T-helper 17 cell (primary cell): ENCODE measurements at places on chromosomes 12 and 14.

- DNase-seq, result no peak
These were observed 266.4 kb downstream of the KCNH5 start for GRCh38 chr14:62778852-62779251.

DNA sequence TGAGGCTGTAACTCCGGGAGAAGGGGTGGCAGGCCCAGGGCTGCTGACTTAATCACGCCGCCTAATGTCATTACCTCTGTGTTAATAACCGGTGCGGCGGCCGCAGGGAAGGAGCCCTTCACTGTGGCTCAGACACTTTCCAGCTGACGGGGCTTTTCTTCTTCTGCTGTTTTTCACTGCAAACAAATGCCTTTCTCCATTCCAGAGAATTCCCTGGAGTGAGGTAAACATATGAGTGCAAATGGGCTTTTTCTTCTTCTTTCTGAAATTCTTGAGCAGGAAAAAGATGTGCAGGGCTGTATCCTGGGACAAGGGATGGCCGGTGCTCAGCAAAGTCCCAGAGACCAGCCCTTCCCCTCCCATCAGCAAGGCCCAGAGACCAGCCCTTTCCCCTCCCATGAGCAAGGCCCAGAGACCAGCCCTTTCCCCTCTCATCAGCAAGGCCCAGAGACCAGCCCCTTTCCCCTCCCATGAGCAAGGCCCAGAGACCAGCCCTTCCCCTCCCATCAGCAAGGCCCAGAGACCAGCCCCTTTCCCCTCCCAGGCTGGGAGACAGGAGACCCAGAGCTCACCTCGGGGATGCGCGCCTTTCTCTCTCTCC is 33.4 kb upstream of the FAM181A start:
- DNase-seq, result no peak

- DNase-seq, result no peak
These were observed 673.0 kb upstream of the LMO3 start for GRCh38 chr12:17278946-17279345.

DNA sequence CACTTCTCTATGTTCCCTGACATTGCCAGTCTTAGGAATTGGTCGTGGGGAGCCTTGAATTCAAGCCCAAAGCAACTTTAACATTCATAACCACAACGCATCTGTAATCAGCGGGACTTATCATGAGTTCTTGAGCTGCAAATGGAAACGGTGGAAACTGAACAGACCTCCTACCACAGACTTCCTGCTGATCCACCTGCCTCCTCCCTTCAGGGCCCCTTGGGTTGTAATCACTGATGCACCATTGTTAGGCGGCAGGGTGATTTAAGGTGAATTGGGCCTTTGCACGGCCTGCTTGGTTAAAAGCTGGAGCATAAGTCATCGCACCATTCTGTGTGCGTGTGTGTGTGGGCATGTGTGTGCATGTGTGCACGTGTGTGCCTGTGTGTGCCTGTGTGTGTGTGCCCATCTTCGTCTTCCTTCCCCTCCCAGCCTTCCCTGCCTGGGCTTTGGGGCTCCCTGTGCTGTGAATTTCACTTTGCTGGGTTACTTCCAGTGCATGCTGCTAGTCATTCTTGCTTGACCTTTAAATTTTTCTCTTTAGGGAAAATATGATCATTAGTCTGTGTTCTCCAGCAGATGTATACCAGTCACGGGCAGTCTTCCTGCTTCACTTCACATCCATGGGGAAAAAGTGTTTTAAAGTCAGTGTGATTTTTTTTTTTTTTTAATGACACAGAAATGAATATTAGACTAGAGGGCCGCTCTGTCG is 29.1 kb downstream of the CHST11 start:
- no peak for DNase-seq

DNA sequence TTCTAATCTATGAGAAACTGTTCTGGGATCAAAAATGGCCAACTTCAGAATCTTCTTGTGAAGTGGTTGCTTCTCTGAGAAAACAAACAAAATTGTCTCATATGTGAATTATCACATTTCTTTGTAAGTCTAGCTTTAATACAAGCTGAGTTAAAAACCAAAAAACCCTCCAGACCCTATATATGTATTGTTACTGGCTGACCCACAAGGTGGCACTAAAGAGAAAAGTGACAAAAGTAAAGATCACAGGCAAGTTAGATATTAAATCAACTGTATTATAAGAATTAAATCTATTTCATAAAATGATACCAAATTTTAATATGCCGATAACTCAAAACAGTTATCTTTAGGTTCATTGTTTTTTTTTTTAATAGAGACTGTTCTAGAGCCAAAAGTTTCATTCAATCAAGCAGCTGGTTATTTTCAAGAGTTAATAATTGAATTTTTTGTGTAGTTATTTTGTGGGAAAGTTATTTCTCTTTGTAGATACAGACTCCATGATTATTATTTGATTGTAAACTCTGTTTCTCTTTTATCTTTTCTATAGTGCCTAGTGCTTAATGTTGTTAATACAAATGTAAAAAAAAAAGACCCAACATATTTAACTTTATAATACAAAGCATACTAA is 7.5 kb upstream of the TRHDE start:
- DNase-seq, result no peak

GRCh38 chr12:121090586-121091514 is 41.8 kb upstream of the P2RX7 start:
- no peak for DNase-seq

- DNase-seq, result no peak
These were observed 63.4 kb downstream of the APOBEC1 start for GRCh38 chr12:7602277-7602676.

DNA sequence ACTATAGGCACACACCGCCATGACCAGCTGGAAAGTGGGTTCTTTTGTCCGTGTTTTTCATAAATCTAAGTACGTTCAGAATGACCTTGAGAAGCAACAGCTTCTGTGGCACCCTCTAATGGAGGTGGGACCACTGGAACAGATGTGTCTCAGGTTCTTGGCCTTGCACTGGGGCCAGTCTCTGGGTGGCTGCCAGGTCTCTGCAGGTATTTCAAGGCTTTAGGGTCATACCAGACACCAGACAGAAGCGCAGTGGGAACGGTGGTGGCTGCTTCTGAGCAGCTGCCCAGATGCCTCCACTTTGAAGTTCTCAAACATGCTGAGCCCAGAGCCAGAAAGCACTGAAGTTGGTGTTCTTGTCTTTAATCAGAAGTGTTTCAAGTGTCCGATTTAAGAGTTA is 75.0 kb upstream of the RBM19 start:
- no peak for DNase-seq

- DNase-seq, result no peak
These were observed 13.7 kb downstream of the TXNDC16 start for GRCh38 chr14:52538623-52539022.

GRCh38 chr12:93572712-93573551 is 457 bp downstream of the SOCS2 start:
- no peak for DNase-seq

DNA sequence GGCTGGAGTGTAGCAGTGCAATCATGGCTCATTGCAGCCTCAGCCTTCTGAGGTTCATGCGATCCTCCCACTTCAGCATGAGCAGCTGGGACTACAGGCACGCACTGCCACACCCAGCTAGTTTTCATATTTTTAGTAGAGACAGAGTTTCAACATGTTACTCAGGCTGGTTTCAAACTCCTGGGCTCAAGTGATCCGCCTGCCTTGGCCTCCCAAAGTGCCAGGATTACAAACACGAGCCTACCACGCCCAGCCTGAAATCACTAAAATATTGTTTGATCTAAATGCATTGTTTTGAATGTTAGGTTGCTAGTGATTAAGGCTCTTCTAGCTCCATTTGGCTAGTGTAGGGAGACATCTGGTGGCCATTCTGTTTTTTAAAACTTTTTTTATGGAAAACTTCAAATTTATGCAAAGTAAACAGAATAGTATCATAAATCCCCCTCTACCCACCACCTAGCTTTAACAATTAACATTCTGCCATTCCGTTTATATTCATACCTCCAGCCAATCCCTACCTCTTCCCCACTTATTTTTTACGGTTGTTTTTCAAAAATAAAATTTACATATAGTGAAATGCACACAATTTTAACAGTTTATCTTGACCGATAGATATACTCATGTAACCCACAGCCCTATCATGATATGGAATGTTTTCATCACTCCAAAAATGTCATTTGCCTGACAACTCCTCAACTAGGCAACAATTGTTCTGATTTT is 37.8 kb downstream of the MYO1H start:
- DNase-seq, result no peak

DNA sequence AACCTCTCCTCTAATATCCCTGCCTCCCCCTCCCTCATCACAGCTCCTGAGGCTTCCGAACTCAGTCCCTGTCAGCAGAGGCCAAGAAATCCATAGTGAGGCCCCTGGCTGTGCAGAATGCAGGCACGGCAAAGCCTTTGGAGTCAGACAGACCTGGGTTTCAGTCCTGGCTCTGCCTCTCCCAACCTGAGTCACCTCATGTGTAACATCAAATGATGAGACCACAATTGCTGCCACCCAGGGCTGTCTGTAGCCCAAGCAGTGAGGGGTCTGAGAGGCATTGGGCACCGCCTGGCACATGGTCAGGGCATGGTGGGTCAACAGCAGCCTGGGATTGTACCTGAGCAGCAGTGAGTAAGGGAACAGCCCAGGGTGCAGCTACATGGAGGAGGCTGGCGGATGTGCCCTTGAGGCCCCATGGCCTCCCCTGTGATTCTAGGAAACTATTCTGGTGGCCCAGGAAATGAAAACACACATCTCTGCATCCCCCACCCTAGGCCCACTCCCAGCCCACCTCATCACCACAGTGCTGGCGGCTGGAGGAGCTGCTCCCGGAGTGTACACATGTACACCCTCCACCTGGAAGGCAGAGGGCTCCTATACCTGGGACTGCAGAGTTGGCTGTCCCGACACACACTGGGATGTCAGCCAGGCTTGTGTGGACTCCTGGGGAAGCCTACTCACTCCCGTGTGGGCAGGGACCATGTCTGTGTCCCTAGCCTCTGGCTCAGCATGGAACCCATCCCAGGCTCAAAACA is 7.7 kb downstream of the ANKRD33 start:
- no peak for DNase-seq

DNA sequence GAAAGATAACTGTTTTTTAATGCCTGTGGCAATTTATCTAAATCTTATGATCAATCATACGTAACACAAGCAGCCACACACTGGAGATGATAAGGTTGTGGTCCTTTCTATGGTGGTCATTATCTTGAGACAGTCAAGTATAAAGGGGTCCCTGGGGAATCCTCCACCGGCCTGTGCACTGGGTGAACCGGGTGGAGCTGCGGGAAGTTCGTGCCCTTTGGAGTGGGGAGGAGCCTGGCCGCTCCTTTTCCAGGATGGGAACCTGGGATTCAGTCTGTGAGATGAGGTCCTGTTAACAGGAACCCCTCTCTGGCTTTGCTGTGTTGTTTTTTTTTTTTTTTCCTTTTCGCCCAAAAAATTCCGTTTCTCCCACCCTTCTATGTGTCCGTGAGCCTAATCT is 167.5 kb upstream of the RPL10L start:
- DNase-seq, result no peak

GRCh38 chr14:70724944-70725343 is 83.2 kb downstream of the TTC9 start:
- no peak for DNase-seq
